Activated CD8-positive, alpha-beta memory T cell treated with anti-CD3 and anti-CD28 coated beads, Interleukin-2, amount 10 ng/mL, durations not matched to agents 7 days and 5 days (primary cell): ENCODE measurements at places on chromosomes 6 and 20. TPM values are rescaled to one million over a fixed set of nuclear protein-coding genes. Genes with fewer than 3 reads are reported as not detected.

GNAS-AS1 gene
- total RNA-seq, result 1.8 TPM

LRRC1 gene
- 4.6 TPM for total RNA-seq

PCSK2 gene
- not detected for total RNA-seq

PDE10A gene
- not detected for total RNA-seq

MUCL3 gene
- total RNA-seq, result not detected

DNA sequence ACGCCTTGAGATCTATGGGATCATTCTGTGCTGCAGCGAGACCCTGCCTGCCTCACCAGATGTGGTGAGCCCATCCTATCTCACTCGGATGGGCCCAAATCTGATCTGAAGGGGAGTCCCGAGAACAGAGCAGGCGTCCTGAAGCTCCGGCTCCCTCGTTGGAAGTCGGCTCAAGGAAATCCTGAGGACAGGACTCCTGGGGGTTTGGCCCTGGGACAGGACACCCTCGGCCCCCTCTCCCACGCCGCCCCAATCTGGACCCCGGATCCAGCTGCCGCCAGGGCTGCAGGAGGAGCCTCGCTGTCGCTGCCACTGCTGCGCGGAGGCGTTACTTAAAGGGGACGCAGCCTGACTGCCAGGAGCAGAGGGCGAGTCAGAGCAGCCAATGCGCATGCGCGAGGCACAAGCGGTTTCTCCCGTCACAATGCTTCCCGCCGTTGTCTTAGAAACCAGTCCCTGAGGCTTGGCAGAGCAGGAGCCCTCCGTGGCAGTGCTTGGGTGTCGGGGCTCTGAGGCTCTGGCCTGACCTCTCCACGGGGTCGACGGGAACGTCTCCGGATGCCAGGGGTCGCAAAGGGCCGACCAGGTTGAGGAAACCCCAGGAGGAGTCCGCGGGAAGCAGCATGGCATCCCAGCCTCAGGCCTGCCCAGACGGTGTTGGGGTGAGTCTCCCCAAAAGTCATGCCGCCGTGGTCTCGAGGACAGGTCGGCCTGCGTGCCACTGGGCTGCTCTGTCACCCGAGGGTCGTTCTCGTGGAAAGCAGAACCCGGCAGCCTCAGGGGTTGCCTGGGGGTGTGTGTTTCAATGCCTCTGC is 1567.8 kb upstream of the DEFB115 start:
- H3K36me3 ChIP-seq, result no peaks in the 10 kb centered on the region
- DNase-seq, result peak; percentile 55
- no peaks in the 10 kb centered on the region for H3K4me1 ChIP-seq
- peak overlapping the region; percentile 11 for H3K4me3 ChIP-seq
- no peaks in the 10 kb centered on the region for H3K27me3 ChIP-seq
- peak overlapping the region; percentile 63 for H3K27ac ChIP-seq

DNA sequence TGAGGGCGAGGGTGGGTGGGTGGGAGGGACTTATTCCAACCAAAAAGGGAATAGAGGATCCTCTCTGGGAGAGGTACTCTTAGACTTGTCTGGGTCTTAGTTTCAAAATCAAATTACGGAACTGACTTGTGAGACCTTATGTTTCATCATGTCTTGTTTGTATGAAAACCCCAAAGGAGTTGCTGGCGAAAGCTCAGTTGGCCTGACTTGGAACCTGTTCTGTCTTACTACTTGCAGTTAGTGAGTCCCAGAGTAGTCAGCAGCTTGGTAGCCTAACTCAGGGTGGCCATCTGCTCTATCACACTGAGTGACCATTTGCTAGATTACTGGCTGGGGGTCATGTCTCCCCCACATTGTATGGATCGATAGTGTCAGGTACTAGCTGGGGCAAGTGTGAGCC is 114.9 kb upstream of the MOCS1 start:
- H3K27ac ChIP-seq, result no peak overlapping the region
- no peaks in the 10 kb centered on the region for H3K36me3 ChIP-seq
- no peak for DNase-seq
- no peaks in the 10 kb centered on the region for H3K4me1 ChIP-seq
- H3K27me3 ChIP-seq, result no peaks in the 10 kb centered on the region

DNA sequence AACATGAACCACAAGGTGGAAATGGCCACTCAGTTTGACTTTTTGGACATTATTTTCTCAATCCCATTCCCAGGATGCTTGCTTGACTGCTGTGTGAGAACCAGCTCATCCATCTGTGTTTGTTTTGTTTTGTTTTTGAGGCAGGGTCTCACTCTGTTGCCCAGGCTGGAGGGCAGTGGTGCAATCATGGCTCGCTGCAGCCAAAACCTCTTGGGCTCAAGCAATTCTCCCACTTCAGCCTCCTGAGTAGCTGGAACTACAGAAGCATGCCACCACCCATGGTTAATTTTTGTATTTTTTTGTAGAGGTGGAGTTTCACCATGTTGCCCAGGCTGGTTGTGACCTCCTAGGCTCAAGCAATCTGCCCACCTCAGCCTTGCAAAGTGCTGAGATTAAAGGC is 166.0 kb upstream of the CDH4 start:
- no peaks in the 10 kb centered on the region for H3K36me3 ChIP-seq
- H3K4me3 ChIP-seq, result no peak overlapping the region
- DNase-seq, result no peak
- H3K27ac ChIP-seq, result no peak overlapping the region
- no peaks in the 10 kb centered on the region for H3K4me1 ChIP-seq

- no peak overlapping the region for H3K27ac ChIP-seq
- no peaks in the 10 kb centered on the region for H3K4me1 ChIP-seq
- H3K4me3 ChIP-seq, result no peak overlapping the region
- H3K36me3 ChIP-seq, result no peaks in the 10 kb centered on the region
These were observed 141.6 kb upstream of the DTNBP1 start for GRCh38 chr6:15804164-15805154.

DNA sequence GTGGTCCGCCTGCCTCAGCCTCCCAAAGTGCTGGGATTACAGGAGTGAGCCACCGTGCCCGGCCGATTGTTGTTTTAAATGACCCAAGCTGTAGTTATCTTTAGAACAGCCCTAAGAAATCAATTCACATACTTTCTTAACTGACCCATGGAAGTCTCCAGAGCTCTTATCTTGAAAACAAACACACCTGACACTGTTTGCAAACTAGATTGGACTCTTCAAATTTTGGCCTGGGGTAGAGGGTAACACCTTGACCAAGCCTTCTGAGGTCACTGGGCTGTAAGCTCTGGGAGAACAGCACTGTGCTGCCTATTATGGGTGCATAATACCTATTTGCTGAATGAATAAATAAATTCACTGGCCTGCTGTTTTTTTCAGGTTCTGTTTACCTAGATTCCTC is 190.6 kb downstream of the AIG1 start:
- no peak for DNase-seq
- no peaks in the 10 kb centered on the region for H3K36me3 ChIP-seq
- no peak overlapping the region for H3K4me3 ChIP-seq
- H3K27ac ChIP-seq, result no peak overlapping the region
- H3K27me3 ChIP-seq, result no peaks in the 10 kb centered on the region

DNA sequence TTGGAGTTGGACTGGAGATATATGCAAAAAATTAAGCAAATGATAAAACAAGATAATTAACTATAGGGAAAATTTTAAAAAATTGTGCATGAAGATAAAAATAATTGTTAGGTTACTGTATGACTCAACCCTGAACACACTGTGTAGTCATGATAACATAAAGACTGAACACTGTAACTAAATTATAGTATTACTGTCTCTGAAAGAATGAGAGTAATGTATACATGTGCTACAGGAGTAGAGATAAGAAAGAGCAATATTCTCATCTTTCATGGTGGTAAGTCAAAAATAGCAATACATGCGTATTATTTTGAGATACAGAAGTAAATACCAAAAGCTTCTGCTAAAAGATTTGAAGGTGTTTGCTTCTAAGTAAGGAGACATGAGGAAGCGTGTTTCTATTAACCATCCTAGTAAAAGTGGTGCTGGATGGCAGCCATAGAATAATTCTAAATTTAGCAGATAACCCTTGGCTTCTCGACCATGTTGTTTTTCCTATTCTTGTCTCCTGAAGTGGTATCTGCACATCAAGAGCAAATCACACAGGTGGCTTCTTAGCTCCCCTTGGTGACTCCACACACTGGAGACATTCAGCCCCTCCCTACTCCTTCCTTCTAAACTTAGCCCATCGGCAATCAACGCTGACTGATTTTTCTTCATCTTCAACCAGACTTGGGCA is 390.6 kb upstream of the PLCB4 start:
- H3K4me3 ChIP-seq, result no peak overlapping the region
- H3K27ac ChIP-seq, result no peak overlapping the region
- no peaks in the 10 kb centered on the region for H3K4me1 ChIP-seq
- no peaks in the 10 kb centered on the region for H3K36me3 ChIP-seq
- no peaks in the 10 kb centered on the region for H3K27me3 ChIP-seq

GRCh38 chr6:155259204-155259603 is 4.6 kb upstream of the CLDN20 start:
- H3K27me3 ChIP-seq, result no peaks in the 10 kb centered on the region
- no peak for DNase-seq
- H3K36me3 ChIP-seq, result peaks cover 11% of the 10 kb centered on the region
- no peak overlapping the region for H3K27ac ChIP-seq
- H3K4me1 ChIP-seq, result peaks cover 3% of the 10 kb centered on the region

- H3K4me3 ChIP-seq, result no peak overlapping the region
- H3K27ac ChIP-seq, result no peak overlapping the region
- peaks cover 5% of the 10 kb centered on the region for H3K4me1 ChIP-seq
- no peaks in the 10 kb centered on the region for H3K36me3 ChIP-seq
These were observed 65.7 kb downstream of the PSMG4 start for GRCh38 chr6:3324262-3324942.

DNA sequence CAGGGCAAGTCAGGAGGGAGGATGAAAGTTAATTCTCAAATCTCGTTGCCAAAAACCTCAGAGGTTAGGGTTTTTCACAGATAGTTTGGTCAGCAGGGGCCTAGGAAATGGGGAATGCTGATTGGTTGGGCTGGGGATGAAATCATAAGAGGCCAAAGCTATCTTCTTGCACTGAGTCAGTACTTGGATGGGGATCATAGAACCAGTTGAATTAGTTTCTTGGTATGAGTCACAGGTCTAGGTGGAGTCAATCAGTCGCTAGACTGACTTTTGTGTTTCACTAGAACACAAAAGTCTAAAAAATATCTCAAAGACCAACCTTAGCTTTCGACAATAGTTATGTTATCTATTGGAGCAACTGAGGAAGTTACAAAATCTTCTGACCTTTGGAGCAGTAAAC is 368.5 kb downstream of the TBC1D32 start:
- no peak overlapping the region for H3K27ac ChIP-seq
- no peaks in the 10 kb centered on the region for H3K4me1 ChIP-seq
- no peak for DNase-seq
- no peaks in the 10 kb centered on the region for H3K27me3 ChIP-seq

DNA sequence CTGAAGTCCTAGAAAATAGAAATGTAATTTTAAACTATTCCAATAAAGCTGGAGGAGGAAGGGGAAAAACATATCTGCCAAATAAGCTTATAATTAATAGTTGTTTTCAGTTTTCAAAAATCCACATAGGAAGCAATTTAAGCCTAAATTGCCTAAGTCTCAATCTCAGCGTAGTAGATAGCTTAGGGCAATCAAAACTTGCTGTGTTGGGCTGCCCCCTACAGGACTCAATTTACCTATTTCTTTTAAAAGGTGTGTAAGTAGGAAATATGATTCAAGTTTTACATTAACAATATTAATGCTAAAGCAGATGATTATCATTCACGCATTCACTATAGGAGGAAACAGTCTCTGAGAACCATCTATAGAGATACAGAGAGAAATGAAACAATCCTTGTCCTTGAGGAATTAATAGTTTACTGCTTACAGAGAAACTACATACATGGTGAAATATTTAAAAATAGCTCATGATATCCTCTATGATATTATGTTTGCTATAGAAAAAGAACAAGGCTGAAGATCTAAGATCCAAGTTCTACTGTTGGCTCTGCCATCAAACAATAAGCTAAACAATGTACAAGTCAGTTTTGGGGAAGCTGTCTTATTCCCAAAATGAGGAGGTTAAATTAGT is 102.1 kb downstream of the ATG5 start:
- H3K4me1 ChIP-seq, result peaks cover 43% of the 10 kb centered on the region
- DNase-seq, result peak; percentile 85
- no peak overlapping the region for H3K4me3 ChIP-seq
- peaks cover 20% of the 10 kb centered on the region for H3K36me3 ChIP-seq
- no peak overlapping the region for H3K27ac ChIP-seq

DNA sequence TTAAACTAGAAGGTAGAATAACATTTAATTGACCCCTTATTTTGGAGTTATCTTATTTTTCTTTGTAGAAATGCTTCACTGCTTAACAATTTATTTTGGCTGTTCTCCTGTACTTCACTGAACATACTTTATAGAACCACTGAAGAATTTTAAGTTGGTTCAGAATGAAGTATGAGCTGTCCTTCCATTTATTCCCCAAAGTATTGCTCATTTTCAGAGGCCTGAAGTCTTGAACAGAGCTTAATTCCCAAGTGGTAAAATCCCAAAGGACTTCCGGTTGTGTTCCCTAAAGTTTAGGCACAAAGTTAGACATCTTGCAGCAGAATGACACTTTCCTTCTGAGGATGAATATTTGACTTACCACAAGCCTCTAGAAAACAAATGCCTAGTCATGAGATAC is 233.3 kb downstream of the TINAG start:
- H3K36me3 ChIP-seq, result no peaks in the 10 kb centered on the region
- H3K27ac ChIP-seq, result no peak overlapping the region
- no peak overlapping the region for H3K4me3 ChIP-seq
- no peaks in the 10 kb centered on the region for H3K4me1 ChIP-seq

- H3K27ac ChIP-seq, result no peak overlapping the region
- no peaks in the 10 kb centered on the region for H3K4me1 ChIP-seq
- no peaks in the 10 kb centered on the region for H3K27me3 ChIP-seq
- no peak overlapping the region for H3K4me3 ChIP-seq
These were observed 103.3 kb downstream of the IBTK start for GRCh38 chr6:82144007-82144851.

DNA sequence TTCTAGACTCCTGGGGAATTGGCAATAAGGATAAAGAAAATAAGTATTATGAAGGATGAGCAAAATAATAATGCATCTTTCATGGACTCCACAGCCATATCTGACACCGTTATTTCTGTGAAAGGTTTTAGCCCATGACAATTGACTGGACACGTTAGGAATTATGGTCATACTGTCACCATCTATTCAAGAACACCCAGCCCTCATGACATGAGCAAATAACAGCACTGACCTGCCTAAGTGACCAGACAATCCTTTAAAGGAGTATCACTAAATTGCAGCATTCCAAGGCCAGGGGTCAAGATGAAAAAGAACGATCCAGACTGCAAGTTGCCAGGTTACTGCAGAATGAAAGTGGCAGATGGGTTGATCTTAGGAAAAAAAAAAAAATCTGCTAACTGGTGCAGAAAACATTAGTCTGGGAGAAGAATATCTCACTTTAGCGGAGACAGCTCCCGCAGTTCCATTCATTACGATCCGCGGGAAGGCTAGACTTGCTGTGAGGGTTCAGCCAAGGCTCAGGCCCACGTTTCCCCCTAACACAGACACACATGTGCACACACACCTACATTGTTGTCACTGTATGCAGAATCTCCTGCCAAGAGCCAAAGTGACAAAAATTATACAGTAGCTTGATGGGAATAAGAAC is 237.7 kb upstream of the AGPAT4 start:
- DNase-seq, result no peak
- H3K27me3 ChIP-seq, result no peaks in the 10 kb centered on the region
- no peak overlapping the region for H3K4me3 ChIP-seq
- no peaks in the 10 kb centered on the region for H3K36me3 ChIP-seq

- no peak overlapping the region for H3K4me3 ChIP-seq
- no peaks in the 10 kb centered on the region for H3K36me3 ChIP-seq
- no peak overlapping the region for H3K27ac ChIP-seq
- no peak for DNase-seq
- H3K27me3 ChIP-seq, result peaks cover 22% of the 10 kb centered on the region
These were observed 628 bp upstream of the CHRNA4 start for GRCh38 chr20:63361519-63362435.
